Sciatic nerve (tissue), 2 donors: ENCODE measurements at places on chromosomes 2 and 18. TPM values are rescaled to one million over a fixed set of nuclear protein-coding genes. Genes with fewer than 3 reads are reported as not detected.

- no peak for DNase-seq
Measured at GRCh38 chr2:207621501-207622039, 3.6 kb downstream of the METTL21A start.

DNA sequence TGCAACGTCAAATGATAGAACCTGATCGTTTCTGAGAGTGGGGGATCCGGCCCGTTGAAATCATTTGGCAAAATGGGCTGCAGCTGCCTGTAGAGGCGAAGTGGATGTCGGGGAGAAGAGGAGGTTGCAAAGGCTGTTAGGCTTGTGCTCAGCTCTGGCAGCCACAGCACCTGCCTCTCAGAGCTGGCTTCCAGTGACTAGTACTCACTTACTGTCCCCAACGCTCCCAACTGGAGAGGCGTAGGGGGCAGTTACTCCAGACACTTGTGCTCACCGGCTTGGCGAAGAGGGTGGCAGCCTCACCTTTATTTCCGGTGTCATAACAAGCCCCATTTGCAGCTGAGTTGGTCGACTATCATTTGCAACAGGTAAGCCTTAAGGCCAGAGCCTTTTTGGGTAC, 37.9 kb downstream of the NCK2 start:
- no peak for DNase-seq

The SIX2 gene
- 3.6 TPM for total RNA-seq

GRCh38 chr18:35289293-35289692, 736 bp downstream of the ZSCAN30 start:
- DNase-seq, result no peak

- DNase-seq, result no peak
Measured at GRCh38 chr2:227341553-227341952, 16.5 kb downstream of the MFF start.

DNA sequence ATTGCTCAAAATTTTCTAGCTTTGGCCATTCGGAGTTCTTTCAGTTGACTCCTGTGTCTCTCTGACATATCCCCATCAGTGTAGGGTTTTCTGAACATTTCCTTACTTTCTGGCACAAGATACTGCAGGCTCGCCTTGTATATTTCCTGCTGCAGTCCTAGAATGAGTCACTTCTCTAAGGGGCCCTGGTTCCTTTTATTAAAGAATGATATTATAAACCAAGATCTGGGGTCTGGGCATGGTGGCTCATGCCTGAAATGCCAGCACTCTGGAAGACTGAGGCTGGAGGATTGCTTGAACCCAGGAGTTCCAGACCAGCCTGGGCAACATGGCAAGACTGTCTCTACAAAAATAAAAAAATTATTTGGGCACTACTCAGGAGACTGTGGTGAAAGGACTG, 3.0 kb upstream of the RPL37A start:
- DNase-seq, result no peak
